ENCODE measurements at places on chromosomes 6 and 20.

- DNase-seq: no peak
Observed at GRCh38 chr6:146857980-146858347, 259.2 kb downstream of the ADGB start.

GRCh38 chr6:108242259-108242658 is 18.6 kb downstream of the SNX3 start:
- DNase-seq: no peak

DNA sequence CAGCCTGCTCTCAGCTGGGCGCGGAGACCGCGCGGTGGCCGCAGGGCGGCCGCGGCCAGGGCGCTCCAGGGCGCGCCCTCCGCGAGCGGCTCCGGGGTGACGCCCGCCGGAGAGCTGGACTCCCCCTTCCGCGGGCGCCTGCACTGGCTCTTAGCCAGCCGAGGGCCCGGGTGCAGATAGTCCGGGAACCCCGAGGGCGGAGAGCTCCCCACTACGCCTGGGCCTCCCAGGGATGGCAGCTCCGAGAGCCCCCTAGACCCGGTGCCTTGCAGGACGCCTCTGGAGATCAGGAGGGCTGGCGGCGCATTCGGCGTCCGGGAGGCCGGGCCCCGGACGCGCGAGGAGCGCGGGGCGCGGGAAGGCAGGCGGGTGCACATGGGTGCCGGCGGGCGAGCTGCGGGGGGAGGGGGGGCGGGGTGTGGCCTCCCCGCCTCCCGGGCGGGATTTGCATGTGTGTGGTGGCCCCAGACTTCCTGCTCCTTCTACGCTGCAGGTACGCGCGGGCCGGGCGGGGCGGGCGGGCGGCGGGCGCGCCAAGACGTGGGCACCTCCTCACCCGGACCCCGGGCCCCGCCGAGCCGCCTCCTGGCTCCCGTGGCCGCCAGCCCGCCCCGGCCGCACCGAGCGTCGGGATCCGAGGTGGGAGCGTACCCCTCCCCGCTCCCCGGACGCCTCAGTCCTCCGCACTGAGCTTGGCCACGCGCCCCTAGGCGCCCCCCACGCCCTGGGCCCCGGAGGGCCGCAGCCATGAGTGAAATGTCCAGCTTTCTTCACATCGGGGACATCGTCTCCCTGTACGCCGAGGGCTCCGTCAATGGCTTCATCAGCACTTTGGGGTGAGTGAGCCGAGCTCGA is at the start of gene ITPR3:
TSS of gene ITPR3 (plus strand) at position 467 of the 855 bp plus-strand sequence. CDS start at position 748, 281 bp downstream.
- DNase-seq: peak; percentile 63

DNA sequence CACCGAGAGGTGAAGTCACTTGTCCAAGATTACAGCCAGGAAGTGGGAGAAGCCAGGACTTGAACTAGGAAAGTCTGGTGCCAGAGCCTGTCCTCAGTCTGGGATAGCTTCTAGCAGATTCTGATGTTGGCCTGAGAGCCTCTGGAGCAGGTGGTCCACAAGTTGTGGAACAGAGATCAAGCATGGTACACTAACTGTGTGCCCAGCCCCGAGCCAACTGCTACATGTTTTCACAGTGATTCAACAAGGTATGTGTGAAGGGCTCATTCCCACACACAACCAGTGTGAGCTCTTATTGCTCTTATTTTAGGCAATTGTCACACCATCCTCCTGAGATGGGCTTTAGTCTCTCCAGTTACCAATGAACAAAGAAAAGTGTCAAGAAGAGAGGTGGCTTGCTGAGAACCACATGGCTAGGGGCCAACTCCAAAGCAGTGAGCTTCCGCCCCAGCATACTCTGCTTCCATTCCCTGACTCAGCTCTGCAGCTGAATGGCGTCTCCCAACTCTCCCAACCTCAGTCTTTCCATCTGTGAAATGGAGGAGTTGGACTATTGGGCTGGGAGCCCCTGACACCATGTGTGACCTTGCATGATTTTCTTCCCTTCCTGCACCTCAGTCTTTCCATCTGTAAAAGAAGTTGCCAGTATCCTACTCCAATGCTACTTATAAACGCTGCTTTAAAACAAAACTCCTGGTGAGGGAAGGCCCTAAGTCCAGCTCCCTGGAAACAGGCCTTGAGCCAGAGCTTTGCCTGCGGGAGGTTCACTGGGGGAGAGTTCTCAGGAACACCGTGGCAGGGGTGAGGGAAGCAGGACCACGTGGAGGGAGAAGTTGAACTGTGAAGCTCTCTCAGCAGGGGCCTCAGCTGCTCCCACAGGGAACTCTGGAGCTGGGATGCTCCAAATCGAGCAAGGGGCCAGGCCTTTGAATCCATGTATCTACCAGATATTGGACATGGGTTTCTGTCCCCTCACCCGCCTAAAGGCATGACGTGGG is 40.9 kb downstream of the CDH22 start:
- no peak for DNase-seq

DNA sequence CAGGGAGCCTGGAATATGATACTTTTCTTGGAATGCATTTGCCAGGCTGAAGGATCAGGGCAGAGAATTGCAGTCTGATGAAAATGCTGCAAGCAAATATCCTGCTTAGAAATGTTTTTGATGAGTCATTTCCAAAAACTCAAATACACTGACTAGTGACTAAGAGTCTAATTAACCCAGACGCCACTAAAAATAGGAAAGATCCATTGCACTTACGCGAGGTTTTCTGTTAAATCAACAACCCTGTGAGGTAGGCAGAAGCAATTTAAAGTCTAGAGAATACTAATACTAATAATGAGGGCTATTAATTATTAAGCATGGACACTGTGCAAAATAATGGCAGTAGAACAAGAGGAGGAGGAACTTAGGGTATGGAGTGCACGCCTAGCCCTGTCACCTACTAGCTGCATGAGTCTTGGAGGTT is 130.1 kb upstream of the DOK5 start:
- DNase-seq: no peak

- no peak for DNase-seq
Observed at GRCh38 chr6:169326067-169326799, 72.6 kb upstream of the THBS2 start.

DNA sequence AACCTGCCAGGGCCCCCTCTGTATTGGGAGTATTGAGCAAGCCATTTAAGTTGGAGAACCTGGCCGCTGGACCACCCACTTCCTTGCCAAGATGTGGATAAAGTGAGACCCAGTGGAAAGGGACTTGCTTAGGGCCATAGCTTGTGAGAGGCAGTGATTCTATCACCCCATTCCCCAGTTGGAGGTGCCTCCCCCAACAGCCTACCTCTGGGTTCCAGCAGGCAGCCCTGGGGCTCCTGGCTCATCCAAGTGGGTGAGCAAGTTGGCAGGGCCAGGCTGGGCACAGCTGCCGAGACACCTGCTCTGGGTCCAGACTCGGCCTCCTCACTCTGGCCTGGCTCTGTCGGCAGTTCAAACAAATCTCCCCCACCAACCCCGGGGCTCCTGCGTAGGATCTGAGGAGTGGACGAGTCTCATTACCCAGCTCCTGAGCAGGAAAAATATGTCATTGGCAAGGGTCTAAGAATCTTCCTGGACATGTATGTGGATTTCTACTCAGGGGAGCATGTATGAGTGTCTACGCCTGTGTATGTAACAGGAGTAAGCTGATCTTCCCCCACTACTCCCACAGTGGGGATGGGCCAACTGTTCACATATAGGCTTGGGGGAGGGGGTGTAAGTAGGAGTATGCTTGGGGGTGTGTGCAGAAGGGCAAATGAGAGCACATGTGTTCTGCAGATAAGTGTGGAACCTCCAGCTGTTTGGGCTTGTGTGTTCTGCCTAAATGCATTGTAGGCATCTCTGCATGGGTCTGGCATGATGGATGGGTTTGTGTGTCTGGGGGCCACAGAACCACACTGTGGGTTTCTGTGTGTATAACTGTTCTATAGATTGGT is 1.9 kb downstream of the ID1 start:
- DNase-seq: no peak

All from stimulated activated CD8-positive, alpha-beta memory T cell treated with anti-CD3 and anti-CD28 coated beads, Interleukin-15, amount 100 ng/mL, for 48 hours (primary cell).